ENCODE measurements at places on chromosomes 11 and 22.

GRCh38 chr11:77660947-77661346 lies 23.4 kb upstream of the CLNS1A start:
- DNase-seq, result no peak

- peak; percentile 29 for DNase-seq
These were observed 88.6 kb downstream of the PLEKHA7 start for GRCh38 chr11:16925561-16926065.

- peak; percentile 32 for DNase-seq
These were observed 449 bp upstream of the KREMEN1 start for GRCh38 chr22:29072193-29072978.

- no peak for DNase-seq
These were observed 35.3 kb upstream of the CAT start for GRCh38 chr11:34403431-34403830.

DNA sequence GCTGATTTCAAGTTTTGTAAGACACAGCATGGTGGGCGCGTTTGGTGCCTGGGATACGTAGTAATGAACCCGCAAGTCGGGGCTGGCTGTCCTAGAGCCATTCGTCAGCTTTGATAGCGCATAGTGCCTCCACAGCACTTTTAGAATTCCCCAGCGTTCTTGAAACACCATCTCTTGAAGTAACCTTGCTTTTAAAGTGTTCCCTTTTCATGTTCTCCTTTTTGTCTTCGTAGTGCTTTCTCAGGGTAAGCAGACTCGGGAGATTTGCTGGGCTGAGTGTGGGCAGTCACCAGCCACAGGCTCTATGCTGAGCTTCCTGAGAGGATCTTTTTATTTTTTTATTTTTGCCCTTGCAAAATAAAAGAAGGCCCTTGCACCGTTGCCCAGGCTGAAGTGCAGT lies 39.6 kb upstream of the CTTN start:
- DNase-seq, result no peak

DNA sequence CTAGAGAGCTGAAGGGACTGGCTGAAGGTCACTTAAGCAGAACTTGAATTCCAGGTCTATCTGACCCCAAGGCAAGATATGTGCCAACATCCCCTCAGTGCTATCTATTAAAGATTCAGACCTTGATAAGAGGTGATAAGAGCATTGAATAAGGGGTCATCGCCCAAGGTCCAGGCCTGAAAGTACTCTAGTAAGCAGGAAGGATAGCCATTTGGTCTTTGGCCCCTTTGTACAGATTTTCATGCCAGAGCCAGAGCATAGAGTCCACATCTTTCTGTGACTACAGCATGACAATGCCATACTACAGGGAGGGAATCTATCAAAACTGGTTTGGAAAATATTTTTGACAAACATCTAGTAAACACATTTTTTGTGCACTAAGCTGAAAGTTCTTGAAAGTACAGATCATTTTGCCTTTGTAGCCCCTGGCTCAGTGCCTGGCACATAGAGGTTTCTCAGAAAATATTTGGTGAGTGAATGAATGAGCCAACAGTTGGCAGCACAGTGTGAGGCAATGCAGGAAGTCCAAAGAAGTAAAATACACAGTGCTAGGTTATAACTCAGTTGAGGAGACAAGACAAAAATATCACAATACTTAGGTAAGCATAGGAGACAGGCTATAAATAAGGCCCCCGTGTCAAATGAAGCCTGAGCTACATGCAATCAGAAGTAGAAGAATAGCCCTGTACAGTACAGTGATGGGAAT lies 15.1 kb upstream of the RRAS2 start:
- DNase-seq, result peak; percentile 69

- peak; percentile 38 for DNase-seq
These were observed 189.5 kb downstream of the DDX10 start for GRCh38 chr11:108854346-108854745.

GRCh38 chr11:106821291-106821690 lies 197.0 kb downstream of the GUCY1A2 start:
- DNase-seq, result no peak

DNA sequence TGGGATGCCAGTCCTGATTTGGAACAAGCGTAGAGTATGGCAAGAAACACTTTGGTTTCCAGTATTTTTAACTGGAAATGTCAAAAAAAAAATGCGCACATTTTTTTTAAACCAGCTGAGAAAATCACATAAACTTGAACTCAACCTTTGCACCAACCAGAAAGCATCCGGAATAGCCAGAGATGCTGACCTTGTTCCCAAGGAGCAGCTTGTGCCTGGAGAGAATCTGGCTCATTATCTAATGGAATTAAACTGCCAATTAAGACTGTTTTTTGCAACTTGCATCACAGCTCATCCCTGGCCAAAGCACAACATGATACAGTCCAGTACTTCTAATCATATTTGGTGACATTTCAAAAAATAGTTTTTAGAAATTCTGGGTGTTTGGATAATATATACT lies 8.4 kb upstream of the ETS1 start:
- no peak for DNase-seq

- DNase-seq, result no peak
These were observed 6.1 kb downstream of the MPEG1 start for GRCh38 chr11:59206635-59207034.

DNA sequence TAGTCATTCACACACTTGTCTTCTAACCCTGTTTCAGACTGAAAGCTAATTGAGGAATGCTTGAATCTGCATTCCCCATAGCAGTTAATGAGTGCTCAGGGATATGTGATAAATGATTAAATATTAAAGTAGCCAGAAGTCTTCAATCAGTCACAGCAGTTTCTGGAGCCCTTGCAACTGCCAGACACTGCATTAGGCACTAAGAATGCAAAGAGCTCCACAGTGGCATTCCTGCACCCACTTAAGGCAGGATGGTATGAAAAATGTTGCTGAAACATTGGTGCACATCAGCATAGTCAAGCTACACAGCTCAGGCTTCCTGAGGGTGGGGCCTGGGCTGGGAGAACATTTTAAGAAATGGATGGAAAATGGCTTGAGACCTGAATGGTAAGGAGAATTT lies 6.5 kb downstream of the DTX4 start:
- no peak for DNase-seq

GRCh38 chr11:69729252-69729651 lies 25.4 kb upstream of the FGF19 start:
- DNase-seq, result no peak

GRCh38 chr22:46726986-46727317 lies 11.1 kb downstream of the CERK start:
- DNase-seq, result no peak

- no peak for DNase-seq
These were observed 46.4 kb upstream of the ARHGAP42 start for GRCh38 chr11:100640646-100641045.

- peak; percentile 15 for DNase-seq
These were observed 516 bp downstream of the VPS26B start for GRCh38 chr11:134224710-134225664.

GRCh38 chr11:33064033-33064825 lies 24.9 kb downstream of the TCP11L1 start:
- no peak for DNase-seq

GRCh38 chr11:121927789-121928188 lies 188.2 kb downstream of the BLID start:
- no peak for DNase-seq

- peak; percentile 57 for DNase-seq
These were observed 13.5 kb downstream of the ACO2 start for GRCh38 chr22:41482319-41482935.

DNA sequence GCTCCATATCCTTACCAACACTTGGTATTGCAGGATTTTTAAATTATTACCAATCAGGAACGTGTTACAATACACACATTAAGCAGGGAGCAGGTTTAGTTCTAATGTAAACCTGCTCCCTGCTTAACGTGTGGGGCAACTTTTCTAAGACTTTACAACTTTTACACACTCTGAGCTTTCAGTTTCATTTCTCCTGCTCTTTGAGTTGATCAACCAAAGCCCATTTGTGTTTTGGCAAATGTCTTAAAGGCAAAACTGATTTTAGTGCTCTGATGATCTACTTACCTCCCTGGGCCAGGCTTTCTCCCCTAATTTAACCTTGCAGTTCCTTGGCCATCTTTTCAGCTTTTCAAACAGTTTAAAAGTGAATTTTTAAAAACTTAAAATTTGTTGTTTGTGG lies 70.9 kb downstream of the ZBTB44 start:
- DNase-seq, result no peak

DNA sequence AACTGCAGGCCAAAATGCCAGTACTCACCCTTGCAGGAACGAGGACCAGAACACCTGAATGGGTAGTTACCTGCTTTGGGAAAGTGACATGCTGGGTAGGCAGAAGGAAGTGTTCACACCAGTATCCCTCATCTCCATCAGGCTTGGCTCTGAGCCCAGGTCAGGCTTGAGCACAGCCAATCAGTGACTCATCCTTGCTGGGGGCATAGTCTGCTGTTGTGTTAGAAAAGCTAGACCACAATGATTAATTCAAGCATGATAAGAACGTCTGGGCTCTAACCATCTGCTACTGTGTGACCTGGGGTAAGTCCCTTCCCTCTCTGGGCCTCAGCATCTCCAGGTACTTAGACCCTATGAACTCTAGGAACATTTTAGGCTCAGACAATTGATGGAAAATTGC lies 450.4 kb downstream of the MIAT start:
- peak; percentile 91 for DNase-seq

DNA sequence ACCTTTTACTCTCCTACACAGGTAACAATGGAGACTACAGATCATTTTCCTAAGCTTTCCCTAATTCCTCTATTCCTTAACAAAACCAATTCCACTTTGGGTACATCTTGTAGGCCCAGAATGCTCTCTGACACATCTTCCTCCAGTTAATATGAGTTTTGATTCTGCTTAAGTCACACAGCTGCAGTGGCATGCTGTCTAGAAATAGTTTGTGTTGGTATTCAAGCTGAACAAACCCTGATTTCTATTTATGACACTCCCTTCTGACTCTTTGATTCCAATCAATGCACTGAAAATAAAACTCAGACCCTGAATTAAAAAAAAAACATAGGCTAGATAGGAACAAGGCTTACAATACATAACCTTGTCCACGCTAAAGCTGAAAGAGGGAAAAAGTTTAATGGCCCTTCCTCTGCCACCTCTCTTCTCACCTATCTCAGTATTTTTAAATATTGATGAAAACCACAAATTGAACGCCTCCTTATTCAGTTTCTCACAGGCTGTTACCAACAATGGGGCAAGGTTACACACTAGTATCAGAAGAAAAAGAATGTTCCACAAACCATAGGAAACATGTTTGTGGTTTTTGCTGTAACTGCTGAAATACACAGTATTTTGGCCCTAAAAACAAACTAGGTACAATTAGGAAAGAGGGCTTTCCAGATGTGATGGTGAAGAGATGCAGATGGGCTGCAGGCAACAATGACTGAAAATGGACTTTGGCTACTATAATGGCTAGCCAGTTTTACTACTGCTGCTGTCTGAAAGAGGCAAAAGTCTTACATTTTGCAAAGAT lies 35.7 kb upstream of the GAB2 start:
- DNase-seq, result peak; percentile 32

DNA sequence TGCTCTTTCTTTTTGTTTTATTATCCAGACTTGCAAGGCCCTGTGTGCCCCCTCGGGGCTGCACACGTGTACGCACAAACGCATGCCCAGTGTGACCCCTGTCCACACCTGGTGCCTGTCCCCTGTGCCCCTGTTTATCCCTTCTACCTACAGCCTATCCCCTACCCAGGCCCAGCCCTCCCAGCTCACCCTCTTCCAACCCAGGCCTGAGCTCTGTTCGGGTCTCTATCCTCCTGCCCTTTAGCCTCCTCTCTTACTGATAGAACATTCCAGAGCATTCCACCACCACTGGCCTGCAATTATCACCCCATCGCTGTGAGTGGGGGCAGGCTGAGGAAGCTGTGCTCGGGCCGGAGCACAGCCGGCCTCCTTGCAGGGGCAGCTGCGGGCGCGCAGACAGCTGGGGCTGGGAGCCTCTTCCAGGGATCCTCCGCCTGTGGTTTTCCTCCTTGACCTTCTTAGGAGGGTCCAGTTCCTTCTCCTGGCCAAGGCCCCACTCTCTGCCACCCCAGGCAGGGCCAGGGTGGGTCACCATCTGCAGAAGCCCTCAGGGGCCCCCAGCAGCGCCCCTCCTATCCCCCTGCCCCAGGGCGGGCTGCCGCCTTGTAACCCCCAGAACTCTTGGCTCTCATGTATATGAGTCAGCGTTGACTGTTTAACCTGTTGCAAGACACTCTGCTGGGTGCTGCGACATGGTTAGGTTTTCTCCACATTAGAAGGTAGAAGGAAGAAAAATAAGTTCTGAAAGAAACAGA lies 41.8 kb upstream of the KCNQ1OT1 start:
- peak; percentile 77 for DNase-seq

GRCh38 chr22:42820045-42820763 lies 36.9 kb downstream of the ARFGAP3 start:
- peak; percentile 78 for DNase-seq

DNA sequence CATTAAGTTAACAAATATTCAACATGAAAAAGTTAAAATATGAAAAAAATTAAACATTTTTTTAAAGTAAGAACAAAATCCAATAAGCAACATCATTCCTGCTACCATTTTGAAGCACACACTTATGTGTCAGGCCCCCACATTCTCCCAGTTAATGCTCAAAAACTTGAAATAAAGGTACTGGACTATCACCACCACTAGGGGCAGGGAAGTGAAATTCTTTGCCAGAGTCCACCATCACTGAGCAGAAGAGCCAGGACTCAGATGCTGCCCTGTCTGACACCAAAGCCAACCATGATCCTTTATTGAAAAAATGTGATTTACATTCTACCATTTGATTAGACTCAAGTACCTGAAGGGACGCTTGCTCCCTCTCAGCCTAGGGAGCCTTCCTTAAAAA lies 39.1 kb downstream of the PITPNB start:
- DNase-seq, result peak; percentile 52

DNA sequence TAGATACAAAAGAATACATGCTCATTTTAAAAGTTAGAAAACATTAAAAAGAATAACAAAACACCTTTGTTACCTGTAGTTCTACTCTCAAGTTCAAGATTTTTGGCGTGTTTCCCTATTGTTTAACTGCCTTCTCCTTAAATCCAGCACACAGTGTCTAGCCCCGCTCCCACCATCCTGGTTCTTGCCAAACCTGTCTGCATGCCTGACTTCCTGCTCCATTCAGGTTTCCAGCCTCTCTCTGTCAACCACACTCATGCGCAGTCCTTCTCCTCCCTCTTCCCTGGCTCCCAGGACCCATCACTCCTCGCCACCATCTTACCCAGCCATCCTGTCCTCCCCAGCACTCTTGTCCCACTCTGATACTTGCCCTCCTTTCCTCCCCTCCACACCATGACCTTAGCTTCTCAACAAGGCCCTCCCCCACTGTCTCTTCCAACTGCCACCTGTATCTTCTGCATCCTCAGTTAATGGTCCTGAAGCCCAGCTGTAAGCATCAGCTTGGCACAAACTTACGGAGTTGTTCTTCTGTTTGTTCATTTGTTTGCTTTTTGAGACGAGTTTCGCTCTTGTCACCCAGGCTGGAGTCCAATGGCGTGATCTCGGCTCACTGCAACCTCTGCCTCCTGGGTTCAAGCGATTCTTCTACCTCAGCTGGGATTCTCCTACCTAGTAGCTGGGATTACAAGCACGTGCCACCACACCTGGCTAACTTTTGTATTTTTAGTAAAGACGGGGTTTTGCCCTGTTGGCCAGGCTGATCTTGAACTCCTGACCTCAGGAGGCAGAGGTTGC lies 7.5 kb upstream of the MYH9 start:
- DNase-seq, result no peak

Measured in astrocyte of the spinal cord (primary cell).